ENCODE measurements at places on chromosomes 2 and 18.

DNA sequence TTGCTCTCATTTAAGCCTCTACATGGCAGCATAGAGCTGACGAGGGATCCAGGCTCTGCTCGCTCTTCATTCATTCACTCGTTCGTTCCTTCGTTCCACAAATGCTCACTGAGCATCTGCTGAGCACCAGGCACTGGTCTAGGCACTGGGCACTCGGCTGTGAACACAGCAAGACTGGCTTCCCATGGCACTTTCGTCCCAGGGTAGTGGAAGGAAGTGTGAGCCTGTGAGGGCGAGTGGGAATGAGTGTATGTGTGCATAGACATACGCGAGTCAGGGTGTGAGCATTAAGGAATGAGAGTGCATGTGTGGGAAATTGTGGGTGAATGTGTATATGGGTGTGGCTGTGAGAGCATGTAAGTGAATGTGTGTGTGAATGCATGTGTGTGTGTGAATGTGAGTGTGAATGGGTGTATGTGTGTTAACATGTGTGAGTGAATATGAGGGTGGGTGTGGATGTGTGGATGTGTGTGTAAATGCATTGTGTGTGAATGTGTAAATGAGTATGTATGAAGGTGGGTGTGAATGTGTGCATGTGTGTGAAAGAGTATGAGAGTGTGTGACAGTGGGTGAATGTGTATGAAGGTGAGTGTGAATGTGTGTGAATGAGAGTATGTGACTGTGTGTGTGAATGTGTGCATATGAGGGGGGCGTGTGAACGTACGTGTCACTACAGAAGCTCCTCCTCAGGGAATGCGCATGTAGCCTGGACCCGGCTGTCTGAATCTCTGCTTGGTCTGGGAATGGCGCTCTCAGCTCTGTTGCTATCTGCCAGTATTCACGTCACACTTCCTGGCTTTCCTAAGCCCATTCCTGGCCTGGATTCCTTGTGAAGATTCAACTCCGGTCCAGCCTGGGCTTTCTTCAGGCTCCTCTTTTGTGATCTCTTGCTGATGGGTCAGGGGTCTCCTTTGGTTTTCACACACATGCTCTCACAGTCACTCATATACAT lies 28.8 kb downstream of the SNORC start:
- DNase-seq = no peak

DNA sequence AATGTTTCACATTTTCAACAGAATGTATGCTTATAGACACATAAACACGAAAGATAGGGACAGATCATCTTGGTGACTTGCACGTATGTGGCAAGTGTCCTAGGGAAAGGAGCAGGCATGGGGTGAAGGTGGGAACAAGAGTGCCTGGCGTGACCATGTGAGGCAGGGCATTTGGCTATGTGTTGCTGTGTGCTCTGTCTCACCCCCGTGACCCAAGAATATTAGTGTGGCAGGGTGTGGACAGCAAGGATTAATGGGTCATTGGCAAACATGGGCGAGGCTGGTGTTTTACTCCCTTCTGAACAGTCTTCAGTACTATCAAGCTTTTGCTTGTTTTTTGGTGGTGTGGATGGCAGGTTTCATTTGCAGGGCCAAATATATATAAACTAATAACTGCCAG lies 1.3 kb upstream of the VWA3B start:
- no peak for DNase-seq

- no peak for DNase-seq
Observed at GRCh38 chr18:34358923-34359322, 134.2 kb upstream of the NOL4 start.

GRCh38 chr2:134281815-134282419 lies 28.0 kb downstream of the MGAT5 start:
- no peak for DNase-seq

DNA sequence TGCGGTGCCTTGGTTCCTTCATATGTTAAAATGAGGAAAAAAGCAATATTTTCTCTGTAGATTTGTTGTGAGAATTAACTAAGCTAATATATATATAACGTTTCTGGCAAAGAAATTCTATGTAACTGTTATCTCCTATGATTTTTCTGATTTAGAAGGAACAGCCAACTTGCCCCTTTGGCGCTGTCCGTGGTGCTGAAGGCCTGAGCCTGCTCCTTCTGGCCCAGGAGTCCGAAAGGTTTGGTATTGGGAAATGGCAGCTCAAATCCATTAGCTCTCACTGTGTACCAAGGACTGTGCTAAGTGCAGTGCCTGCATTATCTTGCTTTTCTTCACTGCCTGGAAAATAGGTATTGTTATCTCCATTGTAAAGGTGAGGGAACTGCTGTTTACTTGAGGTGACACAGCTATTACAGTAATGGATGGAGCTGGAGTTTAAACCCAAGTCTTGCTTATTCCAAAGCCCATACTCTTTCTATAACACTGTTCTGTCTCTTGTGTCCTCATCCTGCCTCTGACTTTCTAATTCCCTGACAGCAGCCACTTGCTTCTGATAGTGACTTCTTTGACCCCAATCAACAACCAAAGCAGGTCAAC lies 52.2 kb downstream of the C1QL2 start:
- no peak for DNase-seq

DNA sequence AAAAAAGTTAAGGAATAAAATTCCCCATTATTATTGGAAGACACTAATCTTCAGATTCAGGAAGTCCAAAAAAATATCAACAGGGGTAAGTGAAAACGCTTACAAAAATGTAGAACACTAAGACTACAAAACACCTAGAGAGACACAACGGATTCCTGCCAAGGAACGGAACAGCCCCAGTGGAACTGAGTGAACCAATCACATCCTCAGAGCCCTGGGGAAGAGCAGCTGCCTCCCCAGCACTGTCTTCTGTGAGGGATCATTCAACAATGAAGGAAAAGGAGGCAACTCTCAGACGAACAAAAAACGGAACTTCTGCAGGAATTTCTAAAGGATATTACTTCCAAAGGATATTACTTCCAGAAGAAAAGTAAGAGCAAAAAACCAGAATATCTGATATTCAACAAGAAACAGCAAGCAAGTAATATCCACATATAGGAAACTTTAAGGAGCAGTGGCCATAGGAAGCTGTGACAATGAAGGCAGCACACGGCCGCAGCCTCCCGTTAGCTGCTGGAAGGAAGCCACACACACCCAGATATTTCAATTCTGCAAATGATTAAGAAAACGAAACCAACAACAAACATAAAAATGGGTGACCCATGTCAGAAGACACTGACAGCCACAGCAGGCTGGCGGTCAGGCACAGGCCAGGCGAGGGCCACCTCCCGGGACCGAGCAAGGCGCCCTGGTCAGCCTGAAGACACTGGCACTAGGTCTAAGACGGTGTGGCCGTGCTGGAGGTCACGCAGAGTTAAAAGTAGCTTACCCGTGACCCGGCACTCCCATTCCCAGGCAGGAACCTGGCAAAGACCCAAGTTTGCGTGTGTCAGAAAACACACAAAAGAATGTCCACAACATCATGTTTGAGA lies 81.8 kb downstream of the HDAC4 start:
- DNase-seq = no peak

DNA sequence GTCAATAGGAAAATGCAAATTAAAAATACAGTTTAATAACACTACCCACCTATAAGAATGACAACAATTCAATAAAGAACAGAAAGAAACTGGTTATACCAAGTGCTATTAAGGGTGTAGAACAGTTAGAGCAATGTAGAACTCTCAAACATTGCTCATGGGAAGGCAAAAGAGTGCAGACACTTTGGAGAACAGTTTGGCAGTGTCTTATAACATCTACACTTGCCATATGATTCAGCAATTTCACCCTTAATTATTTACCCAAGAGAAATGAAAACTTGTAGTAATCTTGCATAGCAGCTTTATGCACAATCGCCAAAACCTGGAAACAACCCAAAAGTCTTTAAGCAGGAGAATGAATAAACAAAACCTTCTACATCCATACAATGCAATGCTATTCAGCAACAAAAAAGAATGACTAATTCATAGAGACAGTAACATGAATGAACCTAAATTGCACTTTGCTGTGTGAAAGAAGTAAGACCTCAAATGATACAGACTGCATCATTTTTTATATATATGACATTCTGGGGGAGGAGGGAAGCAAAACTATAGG lies 455.2 kb downstream of the THSD7B start:
- no peak for DNase-seq

DNA sequence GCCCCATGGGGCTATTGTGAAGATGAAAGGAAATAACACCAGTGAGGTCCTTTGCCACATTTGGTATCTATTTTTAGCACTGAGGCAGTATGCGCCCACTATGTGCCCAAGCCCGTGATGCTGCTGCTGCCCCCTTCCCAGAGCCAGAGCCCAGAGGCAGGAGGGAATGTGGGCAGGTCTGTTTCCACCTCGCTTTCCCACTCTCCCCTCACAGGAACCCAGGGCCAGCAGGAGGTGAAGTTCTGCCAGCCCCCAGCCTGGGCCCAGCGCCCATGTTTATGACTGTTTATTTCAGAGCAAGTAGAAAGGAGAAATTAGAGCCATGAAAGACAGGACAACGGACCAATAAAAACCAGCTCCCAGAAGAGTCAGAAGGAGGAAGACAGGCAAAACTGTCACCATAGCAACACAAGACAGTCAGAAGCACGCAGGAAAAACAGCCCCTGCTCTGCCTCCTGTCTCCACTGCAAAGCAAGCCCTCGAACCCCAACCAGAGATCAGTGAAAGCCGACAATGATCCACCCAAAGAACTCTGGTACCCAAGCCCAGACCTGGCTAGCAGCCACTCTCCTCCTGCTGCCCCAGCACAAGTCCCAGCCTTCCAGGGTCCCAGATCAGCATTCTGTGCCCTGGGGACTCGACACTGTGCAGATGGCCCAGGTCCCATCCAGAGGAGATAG lies 1.4 kb downstream of the CYRIA start:
- DNase-seq = no peak

GRCh38 chr2:156165742-156166141 lies 166.8 kb downstream of the NR4A2 start:
- no peak for DNase-seq

DNA sequence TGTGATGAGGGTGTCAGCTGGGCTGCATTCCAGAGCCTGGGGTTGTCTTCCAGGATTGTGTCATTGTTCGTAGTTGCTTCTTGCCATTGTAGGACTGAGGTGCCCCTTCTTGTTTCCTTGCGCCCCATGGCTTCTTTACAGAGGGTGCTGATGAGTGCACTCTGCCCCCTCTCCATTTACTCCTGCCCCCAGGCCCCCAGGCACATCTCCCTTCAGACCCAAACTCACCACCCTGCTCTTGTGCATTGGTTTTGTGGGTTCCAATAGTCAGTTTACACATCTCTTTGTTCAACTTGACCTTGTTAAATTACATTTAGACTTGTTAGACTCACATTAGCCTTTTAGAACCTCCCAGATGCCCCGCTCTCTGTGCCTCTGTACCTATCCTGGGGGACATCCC lies 33.1 kb downstream of the HJURP start:
- DNase-seq = no peak

GRCh38 chr2:24121469-24121868 lies 1.7 kb downstream of the PFN4 start:
- DNase-seq = no peak

DNA sequence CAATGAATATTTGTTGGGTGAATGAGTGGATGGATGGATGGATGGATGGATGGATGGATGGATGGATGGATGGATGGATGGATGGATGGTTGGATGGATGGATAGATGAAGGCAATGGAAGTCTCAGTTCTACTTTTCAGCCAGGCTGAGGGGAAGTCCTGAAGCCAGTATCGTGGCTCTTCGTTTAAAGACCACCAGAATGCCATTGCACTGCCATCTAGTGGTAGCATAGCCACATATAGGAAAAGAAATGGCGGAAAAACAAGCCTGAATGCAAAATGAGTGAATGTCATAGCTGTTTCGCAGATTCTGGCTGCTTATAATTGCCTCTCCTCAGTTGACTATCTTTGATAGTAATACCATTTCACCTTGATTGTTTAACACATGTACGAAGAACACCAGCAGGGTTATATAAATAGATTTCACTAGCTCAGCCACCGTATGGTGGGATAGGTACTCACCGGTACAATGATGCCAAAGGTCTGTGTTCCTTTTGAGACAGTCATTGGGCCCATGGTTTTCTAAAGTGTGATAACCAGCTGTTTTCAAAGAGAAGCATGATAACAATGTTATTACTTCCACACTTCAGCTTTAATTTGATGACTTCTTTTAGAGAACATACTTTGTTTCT lies 62.3 kb upstream of the GREB1L start:
- DNase-seq = peak; percentile 31

GRCh38 chr18:74399091-74399887 lies 57.8 kb downstream of the DIPK1C start:
- DNase-seq = no peak

DNA sequence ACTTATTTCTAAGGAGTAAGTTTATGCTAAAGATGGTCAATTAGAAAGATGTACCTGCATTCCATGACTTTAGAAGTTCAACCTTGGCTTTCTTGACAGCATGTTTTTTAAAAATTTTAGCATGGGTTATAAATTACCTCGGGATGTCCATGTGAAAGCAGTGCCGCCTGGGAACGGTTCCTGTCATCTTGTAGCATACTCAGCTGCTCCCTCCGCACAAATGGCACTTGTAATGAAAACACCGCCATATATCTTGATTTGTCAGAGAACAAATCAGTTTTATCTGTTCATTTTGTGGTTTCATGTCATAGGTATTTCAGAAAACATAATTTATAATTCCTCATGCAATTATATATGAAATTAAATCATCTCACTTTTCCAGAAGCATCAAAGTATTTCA lies 38.3 kb downstream of the SATB2 start:
- DNase-seq = no peak

DNA sequence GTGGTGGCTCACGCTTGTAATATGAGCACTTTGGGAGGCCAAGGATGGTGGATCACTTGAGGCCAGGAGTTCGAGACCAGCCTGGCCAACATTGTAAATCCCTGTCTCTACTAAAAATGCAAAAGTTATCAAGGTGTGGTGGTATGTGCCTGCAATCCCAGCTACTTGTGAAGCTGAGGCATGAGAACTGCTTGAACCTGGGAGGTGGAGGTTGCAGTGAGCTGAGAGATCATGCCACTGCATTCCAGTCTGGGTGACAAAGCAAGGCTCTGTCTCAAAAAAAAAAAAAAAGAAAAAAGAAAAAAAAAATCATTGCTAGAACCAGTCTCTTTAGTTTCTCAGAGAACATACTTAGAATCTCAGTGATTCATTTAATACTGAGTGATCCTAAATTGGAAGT lies 217.1 kb downstream of the DYM start:
- no peak for DNase-seq

GRCh38 chr2:101752716-101753616 lies 55.5 kb downstream of the MAP4K4 start:
- DNase-seq = no peak

GRCh38 chr2:75241696-75242095 lies 42.4 kb upstream of the TACR1 start:
- no peak for DNase-seq

DNA sequence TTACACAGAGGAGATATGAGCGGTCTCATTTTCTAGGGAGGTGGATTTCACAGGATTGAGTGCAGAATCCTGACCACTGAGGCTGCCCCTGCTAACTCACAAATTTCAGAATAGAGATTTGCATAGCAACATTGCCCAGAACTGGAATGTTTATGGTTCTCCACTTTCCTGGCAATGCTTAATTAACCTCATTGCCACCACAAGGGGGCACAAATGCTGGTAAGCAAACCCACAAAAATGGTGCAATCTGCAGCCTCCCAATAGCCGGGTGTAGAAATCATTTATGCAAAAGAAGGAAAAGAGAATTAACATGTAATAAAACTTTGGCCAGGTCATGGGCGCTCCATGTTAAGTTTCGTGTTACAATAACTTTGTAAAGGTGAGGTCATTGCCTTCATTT lies 112.4 kb downstream of the CYRIA start:
- DNase-seq = no peak

Measured in stimulated activated CD4-positive, alpha-beta T cell treated with anti-CD3 and anti-CD28 coated beads, Interleukin-2, amount 100 ng/mL, for 4 hours (primary cell).